GM23248 (cell line): ENCODE measurements at places on chromosomes 11 and 22. TPM values are rescaled to one million over a fixed set of nuclear protein-coding genes. Genes with fewer than 3 reads are reported as not detected.

DNA sequence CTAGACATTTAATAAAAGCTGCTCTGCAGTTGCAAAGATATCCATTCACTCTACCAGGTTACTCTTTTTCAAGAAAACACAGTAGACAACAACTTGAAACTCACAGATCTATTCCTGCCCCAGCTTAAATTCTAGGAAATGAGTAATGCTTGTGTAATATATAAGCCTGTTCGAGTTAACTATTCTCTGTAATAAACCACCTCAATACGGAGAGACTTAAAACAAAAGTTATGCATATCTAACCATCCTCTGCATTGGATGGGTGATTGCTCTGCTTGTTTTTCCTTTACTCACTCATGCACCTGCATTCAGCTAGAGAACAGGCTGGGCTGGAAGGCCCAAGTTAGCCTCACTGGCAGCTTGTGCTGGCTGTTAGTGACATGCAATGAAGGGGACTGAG, 13.3 kb downstream of the LRRC4C start:
- no peaks in the 10 kb centered on the region for H3K27me3 ChIP-seq
- H3K27ac ChIP-seq: no peak overlapping the region
- no peaks in the 10 kb centered on the region for H3K36me3 ChIP-seq
- no peak overlapping the region for H3K4me3 ChIP-seq
- no peak for DNase-seq

- H3K27ac ChIP-seq: no peak overlapping the region
- no peak overlapping the region for H3K4me3 ChIP-seq
- no peaks in the 10 kb centered on the region for H3K27me3 ChIP-seq
These were observed 221.4 kb downstream of the DBX1 start for GRCh38 chr11:19938866-19939265.

DNA sequence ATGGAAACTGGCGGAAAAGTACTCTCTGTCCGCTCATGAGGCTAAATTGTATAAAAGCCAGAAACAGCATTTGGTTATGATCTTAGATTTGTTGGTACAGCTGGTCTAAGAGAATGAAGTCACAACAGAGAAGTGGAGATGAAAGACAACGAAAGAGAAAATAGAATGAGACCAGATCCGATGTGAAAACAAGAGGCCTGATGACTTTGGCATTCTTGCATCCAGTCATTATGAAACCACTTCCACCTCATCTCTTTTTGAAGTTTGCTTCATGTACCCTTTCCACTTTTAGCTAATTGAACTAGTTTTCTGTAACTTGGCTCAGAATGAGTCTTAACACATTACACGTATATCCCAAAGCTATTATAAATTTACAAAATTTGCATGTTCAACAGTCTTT, 1431.7 kb downstream of the LRRC4C start:
- H3K27me3 ChIP-seq: no peaks in the 10 kb centered on the region
- no peak for DNase-seq
- no peak overlapping the region for H3K4me3 ChIP-seq

DNA sequence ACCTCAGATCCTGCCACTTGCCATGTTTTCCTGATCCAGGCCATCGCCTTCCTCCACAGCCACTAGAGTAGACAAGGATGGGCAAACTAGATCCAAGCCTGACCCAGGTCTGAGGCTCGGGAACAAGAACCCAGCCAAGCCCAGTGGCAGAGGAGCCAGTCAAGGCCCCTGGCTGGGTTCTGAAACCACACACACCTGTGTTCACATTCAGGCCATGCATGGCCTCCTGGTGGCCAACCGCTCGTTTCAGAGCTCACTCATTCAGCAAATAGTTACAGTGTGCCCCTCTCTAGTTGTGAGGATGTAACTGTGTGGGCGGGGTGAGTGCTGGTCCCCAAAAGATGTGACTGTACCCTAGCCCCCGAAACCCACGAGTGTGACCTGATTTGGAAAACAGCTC, 337.6 kb downstream of the CTTN start:
- H3K27me3 ChIP-seq: no peaks in the 10 kb centered on the region
- no peak for DNase-seq
- no peak overlapping the region for H3K27ac ChIP-seq
- H3K4me1 ChIP-seq: no peaks in the 10 kb centered on the region

DNA sequence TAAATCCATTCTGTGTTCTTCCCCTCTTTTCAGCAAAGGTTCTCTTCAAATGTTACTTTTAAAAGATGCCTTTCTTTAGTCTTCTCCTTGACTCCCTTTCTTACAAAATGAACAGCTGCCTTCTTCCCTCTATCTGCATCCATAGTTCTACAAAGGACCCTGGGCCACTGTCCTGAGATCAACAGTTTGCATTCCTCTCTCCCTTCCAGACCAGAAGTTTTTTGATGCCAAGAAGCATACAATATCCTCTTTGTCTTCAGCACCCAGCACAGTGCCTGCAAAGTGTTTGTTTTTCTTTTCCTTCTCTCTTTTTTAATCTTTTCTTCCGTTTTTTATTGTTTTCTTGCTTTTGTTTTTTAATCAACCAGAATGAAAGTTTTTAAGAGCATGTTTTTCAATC, 183.5 kb upstream of the SNX19 start:
- peaks cover 16% of the 10 kb centered on the region for H3K4me1 ChIP-seq
- H3K27ac ChIP-seq: 0 out of 2 replicates have a peak overlapping the region, but pooled peaks have one; percentile 62
- H3K4me3 ChIP-seq: no peak overlapping the region; the same call in 1 of the 2 replicates
- H3K36me3 ChIP-seq: no peaks in the 10 kb centered on the region

- no peak for DNase-seq
- H3K27ac ChIP-seq: peak overlapping the region; percentile 33; the same call in 1 of the 2 replicates
- H3K4me3 ChIP-seq: no peak overlapping the region
- 0 out of 2 replicates have a peak, but pooled peaks cover 5% of the 10 kb centered on the region for H3K36me3 ChIP-seq
- peaks cover 23% of the 10 kb centered on the region for H3K4me1 ChIP-seq
These were observed 5.4 kb downstream of the TMEM123 start for GRCh38 chr11:102447193-102447592.

- no peak overlapping the region for H3K4me3 ChIP-seq
- no peak overlapping the region for H3K27ac ChIP-seq
- no peaks in the 10 kb centered on the region for H3K27me3 ChIP-seq
- no peaks in the 10 kb centered on the region for H3K36me3 ChIP-seq
- no peaks in the 10 kb centered on the region for H3K4me1 ChIP-seq
These were observed 179.0 kb downstream of the GRM5 start for GRCh38 chr11:88886796-88887195.

DNA sequence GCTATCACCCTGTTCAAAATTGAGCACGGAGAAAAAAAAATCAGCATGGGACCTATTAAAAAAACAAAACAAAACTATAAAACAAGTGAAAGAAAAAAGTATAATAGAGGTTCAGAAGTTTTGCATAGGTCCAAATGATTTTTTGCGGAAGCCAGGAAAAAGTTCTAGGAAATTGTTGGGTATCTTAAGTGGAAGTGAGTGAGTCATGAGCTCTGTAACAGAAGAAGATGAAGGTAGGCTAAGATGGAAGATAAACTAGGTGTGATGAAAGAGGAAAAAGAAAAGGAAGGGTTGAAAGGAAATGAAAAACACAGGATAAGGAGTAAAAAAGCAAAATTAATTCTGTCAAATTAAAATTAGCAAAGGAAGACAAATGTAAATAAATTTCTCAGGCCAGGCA, 27.8 kb downstream of the SDHD start:
- no peak for DNase-seq
- no peak overlapping the region for H3K27ac ChIP-seq
- H3K36me3 ChIP-seq: no peaks in the 10 kb centered on the region

DNA sequence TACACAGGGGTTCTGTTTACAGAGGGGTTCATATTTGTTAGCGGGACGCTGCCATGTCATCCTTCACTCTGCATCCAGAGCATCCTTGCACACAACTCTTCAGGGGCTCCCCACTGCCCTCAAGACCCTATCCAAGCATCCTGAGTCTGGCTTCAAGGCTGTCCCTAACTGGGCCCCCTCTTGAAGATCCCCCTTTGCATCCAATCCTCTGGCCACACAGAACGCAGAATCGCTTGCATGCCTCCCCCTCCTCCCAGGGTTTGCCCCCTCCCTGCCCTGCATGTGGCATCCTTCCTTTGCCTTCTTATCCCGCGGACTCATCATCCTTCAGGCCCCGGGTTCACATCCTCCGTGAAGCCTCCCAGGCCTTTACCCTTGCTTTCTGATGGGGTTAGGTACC, 18.6 kb downstream of the C1QTNF6 start:
- no peak overlapping the region for H3K27ac ChIP-seq
- H3K36me3 ChIP-seq: no peaks in the 10 kb centered on the region
- no peak overlapping the region for H3K4me3 ChIP-seq
- no peaks in the 10 kb centered on the region for H3K4me1 ChIP-seq

DNA sequence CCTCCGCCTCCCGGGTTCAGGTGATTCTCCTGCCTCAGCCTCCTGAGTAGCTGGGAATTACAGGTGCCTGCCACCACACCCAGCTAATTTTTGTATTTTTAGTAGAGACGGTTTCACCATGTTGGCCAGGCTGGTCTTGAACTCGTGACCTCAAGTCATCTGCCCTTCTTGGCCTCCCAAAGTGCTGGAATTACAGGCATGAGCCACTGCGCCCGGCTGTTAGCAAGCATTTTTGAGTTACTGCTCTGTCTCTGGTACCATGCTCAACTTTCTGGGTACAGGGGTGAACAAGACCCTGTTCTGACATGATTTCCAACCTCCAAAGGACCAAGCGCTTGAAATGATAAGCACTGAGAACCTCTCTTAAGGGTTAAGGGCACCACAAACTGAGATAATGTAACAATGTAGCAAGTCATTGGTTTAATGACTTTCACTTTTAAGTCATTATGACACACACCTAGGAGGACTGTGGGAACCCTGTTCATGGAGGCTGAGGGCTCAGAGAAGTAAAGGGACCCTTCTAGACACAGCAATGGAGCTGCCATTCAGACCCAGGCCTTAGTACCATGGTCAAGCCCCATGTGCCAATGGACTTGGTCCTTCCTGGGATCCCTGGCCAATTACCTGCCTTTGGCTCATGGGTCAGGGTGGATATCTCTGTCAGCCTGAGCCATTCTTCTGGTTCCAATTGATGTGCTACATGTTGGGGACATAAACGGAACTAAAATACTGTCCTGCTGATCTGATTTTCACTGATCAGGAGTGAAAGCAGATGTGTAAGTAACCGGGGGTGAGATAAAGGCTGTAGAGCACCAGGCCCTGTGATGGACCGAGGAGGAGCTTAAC, 11.6 kb downstream of the SLC3A2 start:
- H3K4me1 ChIP-seq: no peaks in the 10 kb centered on the region; the same call in 1 of the 2 replicates
- DNase-seq: no peak
- no peaks in the 10 kb centered on the region for H3K27me3 ChIP-seq
- H3K27ac ChIP-seq: no peak overlapping the region
- H3K4me3 ChIP-seq: no peak overlapping the region

DNA sequence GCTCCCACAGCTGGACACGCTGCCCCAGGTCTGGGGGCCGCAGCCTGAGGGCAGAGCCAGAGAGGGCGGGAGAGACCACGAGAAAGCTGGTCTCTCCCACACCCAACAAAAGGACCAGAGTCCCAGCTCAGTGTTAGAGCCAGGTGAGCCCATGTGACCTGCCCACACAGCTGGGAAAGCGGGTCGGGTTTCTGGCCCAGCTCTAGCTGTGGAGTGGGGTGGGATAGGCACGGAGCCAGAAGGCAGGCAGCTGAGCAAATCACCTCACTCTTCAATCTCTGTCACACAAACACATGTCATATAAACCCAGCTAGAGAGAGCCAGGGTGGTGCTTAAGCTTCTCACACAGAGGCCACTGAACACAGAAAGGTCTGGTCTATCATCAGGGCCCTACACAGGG, 7.8 kb upstream of the EIF3D start:
- H3K4me1 ChIP-seq: no peaks in the 10 kb centered on the region
- H3K27ac ChIP-seq: no peak overlapping the region
- no peak overlapping the region for H3K4me3 ChIP-seq
- H3K36me3 ChIP-seq: no peaks in the 10 kb centered on the region
- DNase-seq: no peak

DNA sequence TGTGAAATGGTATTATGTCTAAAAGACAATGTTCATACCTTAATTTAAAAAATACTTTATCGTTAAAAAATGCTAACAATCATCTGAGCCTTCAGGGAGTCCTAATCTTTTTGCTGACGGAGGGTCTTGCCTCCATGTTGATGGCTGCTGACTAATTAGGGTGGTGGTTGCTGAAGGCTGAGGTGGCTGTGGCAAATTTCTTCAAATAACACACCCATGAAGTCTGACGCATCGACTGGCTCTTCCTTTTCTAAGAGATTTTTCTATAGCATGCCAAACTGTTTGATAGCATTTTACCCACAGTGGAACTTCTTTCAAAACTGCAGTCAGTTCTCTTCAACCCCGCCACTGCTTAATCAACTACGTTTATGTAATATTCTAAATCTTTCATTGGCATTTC, 33.6 kb downstream of the TCF20 start:
- H3K27ac ChIP-seq: no peak overlapping the region
- H3K36me3 ChIP-seq: no peaks in the 10 kb centered on the region
- DNase-seq: no peak

- H3K4me3 ChIP-seq: no peak overlapping the region
- no peaks in the 10 kb centered on the region for H3K27me3 ChIP-seq
- H3K36me3 ChIP-seq: no peaks in the 10 kb centered on the region
- no peak for DNase-seq
- H3K27ac ChIP-seq: no peak overlapping the region
These were observed 345.6 kb downstream of the DLG2 start for GRCh38 chr11:85281550-85281949.

GRCh38 chr22:50252082-50253045, 1.3 kb upstream of the HDAC10 start:
- H3K27me3 ChIP-seq: no peaks in the 10 kb centered on the region
- H3K27ac ChIP-seq: no peak overlapping the region
- no peak overlapping the region for H3K4me3 ChIP-seq
- peaks cover 7% of the 10 kb centered on the region; the same call in 1 of the 2 replicates for H3K4me1 ChIP-seq
- H3K36me3 ChIP-seq: no peaks in the 10 kb centered on the region

DNA sequence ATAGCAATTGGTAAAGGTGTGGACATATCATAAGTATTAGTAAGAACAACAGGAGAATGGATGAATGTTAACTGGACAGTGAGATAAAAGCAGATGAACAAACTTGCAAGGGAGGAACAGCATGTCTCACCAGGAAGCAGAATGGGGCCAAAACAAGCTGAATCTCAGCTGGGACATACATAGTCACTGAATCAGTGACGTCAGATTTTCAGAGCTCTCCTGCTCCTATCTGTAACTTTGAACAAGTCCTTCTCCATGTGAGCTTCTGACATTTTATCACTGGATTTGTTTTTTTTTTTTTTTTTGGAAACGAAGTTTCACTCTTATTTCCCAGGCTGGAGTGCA, 118.7 kb downstream of the BBOX1 start:
- peak; percentile 67 for DNase-seq
- no peaks in the 10 kb centered on the region for H3K27me3 ChIP-seq
- no peak overlapping the region for H3K4me3 ChIP-seq
- H3K27ac ChIP-seq: no peak overlapping the region
- no peaks in the 10 kb centered on the region for H3K36me3 ChIP-seq

DNA sequence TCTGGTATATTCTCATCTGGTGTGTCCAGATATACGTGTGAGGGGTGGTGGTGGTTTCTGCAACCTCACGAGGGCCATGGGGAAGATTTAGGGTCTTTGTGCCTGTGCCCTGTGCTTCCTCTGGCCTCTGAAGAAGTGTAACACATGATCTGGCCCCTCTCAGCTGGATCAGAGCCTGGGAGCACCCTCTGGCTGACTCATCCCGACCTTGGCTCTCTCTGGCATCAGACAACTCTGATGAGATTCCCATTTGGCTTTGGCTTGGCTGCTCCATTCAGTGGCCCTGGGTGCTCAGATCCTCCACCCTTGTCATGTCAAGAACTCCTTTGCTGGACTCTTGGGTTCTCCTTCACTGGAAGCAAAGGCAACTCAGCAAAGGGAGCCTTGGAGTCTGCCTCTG, 45.2 kb downstream of the RASSF10 start:
- no peak overlapping the region for H3K27ac ChIP-seq
- DNase-seq: peak; percentile 41
- H3K4me3 ChIP-seq: no peak overlapping the region

SERPINH1 gene
- 1,790 and 1,872 TPM in 2 replicates for total RNA-seq

MUC6 gene
- total RNA-seq: not detected in 2 replicates
